ENCODE measurements at places on chromosomes 4 and X.

DNA sequence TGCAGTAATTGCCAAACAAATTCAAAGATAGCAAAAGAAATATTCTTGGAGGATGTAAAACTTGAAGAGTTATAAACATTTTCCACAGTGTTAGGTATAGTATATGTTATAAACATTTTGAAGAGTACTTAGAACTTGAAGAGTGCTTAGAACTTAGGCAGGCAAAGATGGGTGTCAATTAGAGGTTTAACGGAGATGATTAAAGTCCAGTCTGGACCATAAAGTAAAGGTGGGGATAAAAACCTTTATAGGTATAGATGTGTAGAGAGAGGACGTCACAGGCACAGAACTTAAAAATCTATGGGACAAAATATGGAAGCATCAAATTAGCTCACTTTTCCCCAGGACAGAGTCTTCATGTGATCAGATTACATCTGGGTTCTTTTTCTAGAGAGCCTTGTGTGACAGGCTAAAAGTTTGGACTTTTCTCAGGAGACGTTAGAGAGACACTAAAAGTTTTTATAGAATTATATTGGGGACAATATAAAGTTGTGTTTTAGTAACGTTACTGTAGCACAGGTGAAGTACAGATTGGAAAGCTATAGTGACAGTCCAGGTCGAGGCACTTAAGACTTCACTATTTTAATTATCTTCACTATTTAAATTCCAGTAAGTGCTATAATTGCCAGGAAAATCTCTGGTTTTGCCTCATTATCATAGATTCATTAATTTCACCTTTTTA lies 13.3 kb upstream of the MAD2L1 start:
- H3K4me1 ChIP-seq = no peaks in the 10 kb centered on the region
- H3K4me3 ChIP-seq = no peak overlapping the region
- no peaks in the 10 kb centered on the region for H3K36me3 ChIP-seq
- no peaks in the 10 kb centered on the region for H3K27me3 ChIP-seq
- DNase-seq = no peak
- no peak overlapping the region for H3K27ac ChIP-seq

GRCh38 chr4:170691168-170691567 lies 601.4 kb upstream of the AADAT start:
- no peak for DNase-seq
- H3K36me3 ChIP-seq = no peaks in the 10 kb centered on the region
- no peaks in the 10 kb centered on the region for H3K4me1 ChIP-seq
- no peak overlapping the region for H3K27ac ChIP-seq
- no peaks in the 10 kb centered on the region for H3K27me3 ChIP-seq

DNA sequence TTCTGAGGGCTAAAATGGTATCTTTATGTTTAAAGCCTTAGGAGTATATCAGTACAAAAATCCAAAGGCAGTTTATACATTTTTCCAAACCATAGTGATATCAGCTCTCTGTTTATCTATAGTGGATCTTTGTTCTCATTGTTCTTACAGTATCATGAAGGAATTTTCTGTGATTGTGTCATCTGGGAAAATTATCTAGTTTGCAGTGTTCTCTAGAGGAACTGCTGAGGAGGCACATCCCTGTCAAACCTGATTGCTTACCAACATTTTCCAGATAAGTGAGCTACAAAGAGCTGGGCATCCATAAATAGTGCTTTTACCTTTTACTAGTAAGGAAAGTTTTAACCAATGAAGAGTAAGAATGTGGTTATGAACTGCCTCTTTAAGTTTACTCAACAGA lies 44.9 kb upstream of the SLC25A31 start:
- H3K36me3 ChIP-seq = no peaks in the 10 kb centered on the region
- H3K4me1 ChIP-seq = no peaks in the 10 kb centered on the region
- no peak for DNase-seq
- no peak overlapping the region for H3K4me3 ChIP-seq
- no peaks in the 10 kb centered on the region for H3K27me3 ChIP-seq

- H3K27ac ChIP-seq = no peak overlapping the region
- peaks cover 8% of the 10 kb centered on the region for H3K36me3 ChIP-seq
- peaks cover 11% of the 10 kb centered on the region for H3K4me1 ChIP-seq
- H3K27me3 ChIP-seq = no peaks in the 10 kb centered on the region
These were observed 386 bp upstream of the TMEM184C start for GRCh38 chr4:147616849-147617172.

GRCh38 chr4:118282692-118283091 lies 70.1 kb downstream of the PRSS12 start:
- H3K27ac ChIP-seq = no peak overlapping the region
- peaks cover 11% of the 10 kb centered on the region for H3K36me3 ChIP-seq
- DNase-seq = no peak

DNA sequence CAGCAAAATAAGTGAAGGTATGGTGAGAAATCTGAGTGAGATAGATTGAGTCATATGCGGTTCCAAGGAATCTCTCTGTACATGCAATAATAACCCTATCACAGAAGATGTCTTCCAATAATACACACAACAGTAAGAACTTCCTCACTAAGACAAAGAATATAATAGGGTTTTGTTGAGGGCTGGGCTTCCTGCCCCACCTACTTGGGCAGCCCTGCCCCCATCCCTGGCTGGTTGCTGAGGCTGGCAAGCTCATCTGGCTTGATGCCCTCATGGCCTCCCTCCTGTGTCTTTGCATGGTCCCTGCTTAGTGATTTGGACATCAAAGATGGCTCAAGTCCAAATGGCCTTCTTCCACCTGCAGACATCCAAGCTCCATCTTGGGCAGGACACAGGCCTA lies 2.7 kb downstream of the GEMIN8 start:
- peaks cover 12% of the 10 kb centered on the region for H3K27me3 ChIP-seq
- peak; percentile 21 for DNase-seq
- H3K4me1 ChIP-seq = peaks cover 26% of the 10 kb centered on the region
- peaks cover 2% of the 10 kb centered on the region for H3K36me3 ChIP-seq

DNA sequence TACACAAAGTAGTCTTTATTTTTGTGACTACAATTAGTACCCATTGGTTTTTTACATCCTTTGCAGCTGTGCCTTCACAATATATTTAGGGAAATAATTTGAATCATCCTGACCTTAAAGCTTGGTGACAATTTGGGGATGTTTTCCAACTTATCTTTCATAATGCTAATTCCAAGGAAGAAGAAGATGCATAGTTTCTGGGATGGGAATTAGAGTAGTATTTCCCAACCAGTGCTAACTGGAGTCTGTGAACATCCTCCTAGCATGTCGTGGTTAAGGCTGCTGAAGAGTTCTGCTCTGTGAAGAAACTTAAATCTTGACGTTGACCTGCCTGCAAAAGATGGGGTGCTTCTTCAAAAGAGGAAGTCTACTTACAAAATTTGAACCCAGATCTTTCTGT lies 173.5 kb downstream of the ANK2 start:
- no peaks in the 10 kb centered on the region for H3K4me1 ChIP-seq
- no peak for DNase-seq
- H3K27me3 ChIP-seq = no peaks in the 10 kb centered on the region

GRCh38 chr4:152525878-152526277 lies 10.0 kb downstream of the FBXW7 start:
- H3K4me3 ChIP-seq = no peak overlapping the region
- no peaks in the 10 kb centered on the region for H3K4me1 ChIP-seq
- no peak overlapping the region for H3K27ac ChIP-seq
- no peaks in the 10 kb centered on the region for H3K36me3 ChIP-seq
- H3K27me3 ChIP-seq = no peaks in the 10 kb centered on the region
- DNase-seq = no peak

GRCh38 chr4:107850438-107850837 lies 25.7 kb downstream of the SGMS2 start:
- no peak overlapping the region for H3K4me3 ChIP-seq
- H3K4me1 ChIP-seq = no peaks in the 10 kb centered on the region
- H3K36me3 ChIP-seq = no peaks in the 10 kb centered on the region
- H3K27ac ChIP-seq = no peak overlapping the region
- no peak for DNase-seq
- no peaks in the 10 kb centered on the region for H3K27me3 ChIP-seq

- no peaks in the 10 kb centered on the region for H3K27me3 ChIP-seq
- DNase-seq = no peak
- H3K27ac ChIP-seq = no peak overlapping the region
- H3K4me1 ChIP-seq = no peaks in the 10 kb centered on the region
- no peak overlapping the region for H3K4me3 ChIP-seq
These were observed 9.9 kb upstream of the MID1 start for GRCh38 chrX:10630320-10630719.

GRCh38 chr4:140790171-140790570 lies 34.0 kb upstream of the TBC1D9 start:
- no peak overlapping the region for H3K27ac ChIP-seq
- H3K36me3 ChIP-seq = no peaks in the 10 kb centered on the region
- no peaks in the 10 kb centered on the region for H3K4me1 ChIP-seq
- H3K27me3 ChIP-seq = no peaks in the 10 kb centered on the region
- DNase-seq = no peak
- no peak overlapping the region for H3K4me3 ChIP-seq

GRCh38 chrX:145292218-145292617 lies 44.9 kb downstream of the SPANXN1 start:
- no peaks in the 10 kb centered on the region for H3K36me3 ChIP-seq
- no peak for DNase-seq
- no peak overlapping the region for H3K27ac ChIP-seq
- H3K4me1 ChIP-seq = no peaks in the 10 kb centered on the region
- H3K27me3 ChIP-seq = no peaks in the 10 kb centered on the region
- no peak overlapping the region for H3K4me3 ChIP-seq

DNA sequence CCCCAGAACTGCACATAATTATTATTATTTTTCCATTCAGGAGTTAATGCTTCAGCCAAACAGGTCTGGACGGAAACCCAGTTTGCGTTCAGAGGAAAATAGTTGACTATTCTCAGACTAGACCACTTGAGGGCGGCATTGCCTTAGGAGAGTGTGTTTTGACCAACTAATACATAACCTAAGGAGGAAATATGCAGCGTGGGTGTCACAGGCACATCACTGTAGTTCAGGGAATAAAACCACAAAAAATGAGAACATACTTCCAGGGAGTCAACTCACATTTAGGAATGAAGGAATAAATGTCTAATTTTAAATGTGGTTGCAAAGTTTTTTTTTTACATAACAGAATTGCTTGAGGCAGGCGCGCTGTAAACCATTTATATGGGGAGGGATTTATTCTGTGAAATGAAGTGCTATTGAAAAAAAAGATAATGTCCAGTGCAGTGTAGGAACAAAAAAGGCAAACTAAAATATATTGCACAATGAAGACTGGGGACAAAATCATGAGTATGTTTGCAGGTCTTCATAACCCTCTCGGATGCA lies 93.3 kb downstream of the SYNPO2 start:
- H3K4me1 ChIP-seq = no peaks in the 10 kb centered on the region
- no peaks in the 10 kb centered on the region for H3K27me3 ChIP-seq
- H3K4me3 ChIP-seq = no peak overlapping the region

DNA sequence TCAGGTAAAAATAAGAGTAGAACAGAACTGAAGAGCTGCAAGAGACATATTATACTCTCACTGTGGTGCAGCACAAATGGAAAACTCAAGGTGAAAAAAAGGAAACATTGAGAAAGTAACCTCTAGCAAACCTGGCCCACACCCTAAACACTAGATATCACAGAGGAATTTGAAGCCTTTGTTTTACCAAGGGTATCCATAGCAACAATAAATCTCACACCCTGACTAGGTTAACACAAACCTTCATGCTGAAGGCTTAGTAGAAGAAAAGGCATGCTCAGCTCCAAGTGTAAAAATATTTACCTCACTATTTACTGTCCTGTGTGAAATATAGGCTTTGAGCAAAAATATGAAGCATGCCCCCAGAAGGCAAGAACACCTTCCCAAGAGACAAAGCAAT lies 61.9 kb upstream of the TAB3 start:
- no peaks in the 10 kb centered on the region for H3K36me3 ChIP-seq
- H3K4me1 ChIP-seq = no peaks in the 10 kb centered on the region
- H3K4me3 ChIP-seq = no peak overlapping the region
- no peak overlapping the region for H3K27ac ChIP-seq
- H3K27me3 ChIP-seq = no peaks in the 10 kb centered on the region

GRCh38 chr4:80387390-80388283 lies 52.1 kb downstream of the CFAP299 start:
- DNase-seq = no peak
- no peaks in the 10 kb centered on the region for H3K36me3 ChIP-seq
- no peaks in the 10 kb centered on the region for H3K4me1 ChIP-seq
- no peak overlapping the region for H3K27ac ChIP-seq

DNA sequence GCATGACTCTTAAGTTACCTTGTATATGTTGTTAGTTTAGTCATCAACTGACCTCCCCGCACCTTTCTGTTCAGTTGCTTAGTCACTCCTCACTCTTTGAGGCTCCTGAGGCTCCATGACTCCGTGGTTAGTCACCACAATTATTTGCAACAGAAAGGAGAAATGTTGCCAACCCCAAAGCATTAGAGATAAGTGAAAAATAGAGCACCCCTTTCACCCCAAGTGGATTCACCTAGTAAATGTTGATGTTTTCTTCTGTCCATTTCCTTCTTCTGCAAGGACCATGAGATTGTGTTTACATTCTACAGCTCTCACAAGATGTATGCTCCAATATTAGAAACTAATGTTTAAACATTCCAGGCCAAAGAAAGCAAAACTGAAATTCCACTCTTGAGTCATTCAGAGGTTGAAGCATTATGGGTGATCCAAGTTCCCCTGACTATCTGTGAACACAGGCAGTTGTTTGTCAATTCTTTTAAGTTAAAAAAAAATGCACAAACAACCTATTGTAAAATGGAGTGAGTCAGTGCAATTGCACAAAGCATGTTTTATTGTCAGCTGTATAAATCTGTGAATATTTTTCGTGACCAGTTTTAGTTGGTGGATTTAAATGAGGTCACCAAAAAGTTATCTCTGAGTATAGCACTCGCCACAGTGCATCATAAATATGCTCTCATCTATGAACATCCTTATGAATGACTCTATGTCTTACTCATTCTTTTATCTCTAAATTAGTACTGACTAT lies 552.4 kb upstream of the MAGEB2 start:
- H3K27me3 ChIP-seq = no peaks in the 10 kb centered on the region
- H3K27ac ChIP-seq = no peak overlapping the region
- H3K4me3 ChIP-seq = no peak overlapping the region
- DNase-seq = no peak
- H3K4me1 ChIP-seq = no peaks in the 10 kb centered on the region

DNA sequence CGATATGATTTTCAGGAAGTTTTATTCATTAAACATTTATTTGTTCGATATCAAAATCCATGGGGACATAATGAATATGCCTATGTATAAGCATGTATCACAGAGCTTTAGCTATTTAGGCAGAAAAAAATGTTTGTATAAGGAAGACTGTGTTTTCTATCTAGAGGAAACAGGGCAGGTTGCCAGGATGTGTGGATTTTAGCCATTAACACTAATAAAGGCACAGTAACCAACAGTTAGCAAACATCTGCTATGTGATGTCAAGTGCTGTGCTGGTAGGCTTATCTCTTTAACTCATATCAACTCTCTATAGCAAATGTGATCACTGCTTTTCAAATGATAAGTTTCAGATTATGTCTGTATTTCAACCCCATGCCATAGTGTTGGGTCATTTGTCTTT lies 708.9 kb upstream of the HS3ST1 start:
- no peak overlapping the region for H3K4me3 ChIP-seq
- H3K36me3 ChIP-seq = no peaks in the 10 kb centered on the region
- H3K4me1 ChIP-seq = no peaks in the 10 kb centered on the region
- H3K27me3 ChIP-seq = no peaks in the 10 kb centered on the region
- H3K27ac ChIP-seq = no peak overlapping the region
